CD4-positive, alpha-beta memory T cell (primary cell): ENCODE measurements at places on chromosomes 7 and 10. TPM values are rescaled to one million over a fixed set of nuclear protein-coding genes. Genes with fewer than 3 reads are reported as not detected.

The METTL27 gene
- 0.49 TPM for polyA plus RNA-seq

The CPN1 gene
- not detected for polyA plus RNA-seq

The TMEM176B gene
- not detected for polyA plus RNA-seq

The CDH23 gene
- 1.8 TPM for polyA plus RNA-seq

The IRF5 gene
- polyA plus RNA-seq, result 27.8 TPM

The PSD gene
- 2.7 TPM for polyA plus RNA-seq

The TWIST1 gene
- not detected for polyA plus RNA-seq

The PTPRN2 gene
- 1.9 TPM for polyA plus RNA-seq

The SPAG6 gene
- polyA plus RNA-seq, result not detected
